ENCODE measurements at places on chromosomes 2 and 18. TPM values are rescaled to one million over a fixed set of nuclear protein-coding genes. Genes with fewer than 3 reads are reported as not detected.

SEPTIN10 gene
- 90.9 TPM for total RNA-seq

GRCh38 chr2:239895116-239895515 lies 130.0 kb downstream of the NDUFA10 start:
- DNase-seq, result no peak
- H3K4me3 ChIP-seq, result no peak overlapping the region
- no peaks in the 10 kb centered on the region for H3K36me3 ChIP-seq
- H3K4me1 ChIP-seq, result no peaks in the 10 kb centered on the region
- peaks cover 29% of the 10 kb centered on the region for H3K27me3 ChIP-seq

GRCh38 chr2:213087040-213087439 lies 64.4 kb downstream of the IKZF2 start:
- no peak overlapping the region for H3K4me3 ChIP-seq
- H3K36me3 ChIP-seq, result peaks cover 4% of the 10 kb centered on the region
- H3K27me3 ChIP-seq, result no peaks in the 10 kb centered on the region
- DNase-seq, result no peak

NCKAP5 gene
- total RNA-seq, result 0.87 TPM

DNA sequence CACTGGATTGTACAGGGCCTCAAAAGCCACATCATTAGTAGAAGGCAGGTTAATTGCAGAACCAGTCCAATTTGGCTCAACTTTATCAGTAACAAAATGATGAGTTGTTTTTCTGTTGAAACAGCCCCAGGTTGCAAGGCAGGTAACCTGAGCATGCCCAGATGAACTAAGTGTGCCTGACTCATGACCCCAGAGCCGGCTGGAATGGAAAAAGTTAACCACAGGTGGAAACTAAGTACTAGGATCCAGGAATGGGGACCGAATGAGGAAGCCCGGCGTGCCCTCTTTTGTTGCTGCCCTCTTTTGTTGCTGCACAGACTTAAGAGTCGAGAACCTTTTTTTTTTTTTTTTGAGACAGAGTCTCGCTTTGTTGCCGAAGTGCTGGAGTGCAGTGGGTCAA lies 79.5 kb upstream of the YWHAQ start:
- no peak overlapping the region for H3K4me3 ChIP-seq
- no peak for DNase-seq

TYMS gene
- 49.5 TPM for total RNA-seq

- no peak for DNase-seq
- no peak overlapping the region for H3K4me3 ChIP-seq
- H3K4me1 ChIP-seq, result peaks cover 3% of the 10 kb centered on the region
- peaks cover 4% of the 10 kb centered on the region for H3K36me3 ChIP-seq
- no peaks in the 10 kb centered on the region for H3K27me3 ChIP-seq
- no peak overlapping the region for H3K27ac ChIP-seq
Observed at GRCh38 chr18:8361941-8362471, 247.2 kb upstream of the RAB12 start.

FOXI3 gene
- total RNA-seq, result not detected

HIBCH gene
- 20.7 TPM for total RNA-seq

- H3K36me3 ChIP-seq, result no peaks in the 10 kb centered on the region
- H3K4me3 ChIP-seq, result no peak overlapping the region
- H3K4me1 ChIP-seq, result peaks cover 23% of the 10 kb centered on the region
- DNase-seq, result no peak
- no peak overlapping the region for H3K27ac ChIP-seq
- no peaks in the 10 kb centered on the region for H3K27me3 ChIP-seq
Observed at GRCh38 chr2:197281421-197281820, 29.2 kb downstream of the ANKRD44 start.

HNMT gene
- 2.0 TPM for total RNA-seq

DNA sequence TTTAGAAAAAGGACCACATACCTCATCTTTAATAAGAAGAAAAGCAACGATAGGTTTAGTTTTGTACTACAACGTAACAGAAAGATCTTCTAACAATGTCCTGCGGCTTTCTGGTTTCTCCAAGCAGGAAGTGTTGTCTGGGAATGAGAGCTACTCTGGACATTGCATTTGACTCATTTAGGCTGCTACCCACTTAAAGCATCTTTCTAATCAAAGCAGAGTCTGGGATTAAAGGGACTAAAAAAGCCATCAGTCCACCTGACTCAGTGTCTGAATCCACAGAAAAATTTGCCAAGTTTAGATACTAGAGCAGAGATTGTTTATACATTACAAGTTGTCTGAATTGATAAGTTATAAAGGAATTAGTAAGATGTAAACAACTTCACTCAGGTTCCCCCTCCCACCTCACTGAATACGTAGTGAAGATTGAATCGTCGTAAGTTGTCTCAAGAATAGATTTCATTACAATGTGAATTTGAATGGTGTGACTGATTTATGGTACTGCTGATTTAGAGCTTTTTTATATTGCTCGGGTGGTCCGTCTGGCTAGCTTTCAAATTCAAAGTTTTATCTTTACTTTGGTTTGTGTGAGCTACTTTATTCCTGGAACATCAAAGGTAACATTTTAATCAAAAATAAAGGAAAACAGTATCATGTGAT lies 70.2 kb upstream of the SMIM21 start:
- H3K36me3 ChIP-seq, result no peaks in the 10 kb centered on the region
- H3K4me1 ChIP-seq, result peaks cover 5% of the 10 kb centered on the region
- H3K27me3 ChIP-seq, result no peaks in the 10 kb centered on the region
- no peak for DNase-seq
- H3K4me3 ChIP-seq, result no peak overlapping the region
- H3K27ac ChIP-seq, result no peak overlapping the region

All from chondrocyte (in vitro differentiated cells).